ENCODE measurements at places on chromosomes 13 and 19.

DNA sequence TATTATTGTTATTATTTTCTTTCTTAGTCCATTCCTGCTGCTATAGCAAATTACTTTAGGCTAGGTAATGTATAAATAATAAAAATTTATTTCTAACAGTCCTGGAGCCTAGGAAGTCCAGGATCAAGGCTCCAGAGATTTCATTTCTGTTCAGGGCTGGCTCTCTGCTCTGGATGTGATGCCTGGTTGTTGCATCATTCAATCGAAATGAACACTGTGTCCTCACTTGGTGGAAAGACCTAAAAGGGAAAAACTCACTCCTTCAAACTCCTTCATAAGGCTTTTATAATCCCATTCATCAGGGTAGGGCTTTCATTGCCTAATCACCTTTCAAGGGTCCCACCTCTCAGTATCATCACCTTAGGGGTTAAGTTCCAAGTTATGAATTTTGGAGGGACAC lies 395.0 kb downstream of the EFNB2 start:
- no peak for DNase-seq

GRCh38 chr19:41300555-41300954 lies 9.4 kb upstream of the CCDC97 start:
- no peak for DNase-seq

DNA sequence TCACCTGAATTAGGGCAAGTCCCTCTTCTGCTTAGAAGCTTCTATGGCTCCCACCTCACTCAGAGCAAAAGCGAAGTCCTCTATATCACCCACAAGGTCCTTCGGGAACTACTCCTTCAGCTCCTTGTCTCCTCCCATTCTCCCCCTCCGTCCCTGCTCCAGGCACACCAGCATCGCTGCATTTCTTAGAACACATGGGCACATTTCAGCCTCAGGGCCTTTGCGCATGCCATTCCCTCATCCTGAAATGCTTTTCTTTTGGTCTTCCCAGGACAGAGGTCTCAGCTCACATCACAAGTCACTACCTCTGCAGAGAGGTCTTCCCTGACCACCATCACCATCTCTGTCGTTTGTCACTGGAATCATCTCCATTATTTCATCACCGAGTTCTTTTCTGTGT lies 4.0 kb downstream of the S1PR5 start:
- no peak for DNase-seq

GRCh38 chr13:100128373-100128772 lies 39.5 kb downstream of the PCCA start:
- DNase-seq, result no peak

- DNase-seq, result no peak
Measured at GRCh38 chr13:85512421-85512820, 286.8 kb downstream of the SLITRK6 start.

DNA sequence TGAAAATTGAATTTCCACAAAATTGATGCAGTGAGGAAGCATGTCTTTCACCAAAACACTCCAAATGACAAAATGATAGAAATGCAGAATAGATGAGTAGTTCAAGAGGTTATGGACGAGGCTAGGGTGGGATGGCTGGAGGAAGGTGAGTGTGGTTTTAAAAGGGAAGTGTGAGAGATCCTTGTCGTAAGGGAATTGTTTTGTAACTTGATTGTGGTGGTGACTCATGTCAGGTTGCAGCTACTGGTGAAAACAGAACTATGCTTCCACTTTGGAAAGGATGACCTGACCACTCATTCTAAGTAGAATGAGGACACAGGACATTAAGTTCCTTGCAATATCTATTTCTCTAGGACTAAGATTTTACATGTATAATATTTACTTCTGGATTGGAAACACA lies 345.7 kb downstream of the MTUS2 start:
- no peak for DNase-seq

DNA sequence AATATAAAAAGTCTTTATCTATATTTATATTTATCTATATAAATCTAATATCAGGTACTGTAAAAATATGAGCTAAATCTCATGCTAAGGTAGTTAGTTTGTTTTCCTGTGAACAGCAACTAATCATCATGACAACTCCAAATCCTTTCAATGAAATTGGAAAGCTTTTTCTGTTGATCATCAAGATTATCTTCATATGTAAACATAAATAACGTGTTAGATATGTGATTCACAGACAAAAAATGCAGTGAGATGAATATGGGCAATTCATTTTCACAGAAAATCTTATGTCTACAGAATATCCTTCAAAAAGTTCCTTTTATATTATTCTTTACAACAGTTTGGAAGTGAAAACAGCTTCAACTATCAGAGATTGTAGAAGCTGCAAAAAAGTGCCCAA lies 41.7 kb upstream of the EEF1AKMT1 start:
- DNase-seq, result no peak

GRCh38 chr13:39542361-39542760 lies 60.6 kb downstream of the LHFPL6 start:
- DNase-seq, result no peak

DNA sequence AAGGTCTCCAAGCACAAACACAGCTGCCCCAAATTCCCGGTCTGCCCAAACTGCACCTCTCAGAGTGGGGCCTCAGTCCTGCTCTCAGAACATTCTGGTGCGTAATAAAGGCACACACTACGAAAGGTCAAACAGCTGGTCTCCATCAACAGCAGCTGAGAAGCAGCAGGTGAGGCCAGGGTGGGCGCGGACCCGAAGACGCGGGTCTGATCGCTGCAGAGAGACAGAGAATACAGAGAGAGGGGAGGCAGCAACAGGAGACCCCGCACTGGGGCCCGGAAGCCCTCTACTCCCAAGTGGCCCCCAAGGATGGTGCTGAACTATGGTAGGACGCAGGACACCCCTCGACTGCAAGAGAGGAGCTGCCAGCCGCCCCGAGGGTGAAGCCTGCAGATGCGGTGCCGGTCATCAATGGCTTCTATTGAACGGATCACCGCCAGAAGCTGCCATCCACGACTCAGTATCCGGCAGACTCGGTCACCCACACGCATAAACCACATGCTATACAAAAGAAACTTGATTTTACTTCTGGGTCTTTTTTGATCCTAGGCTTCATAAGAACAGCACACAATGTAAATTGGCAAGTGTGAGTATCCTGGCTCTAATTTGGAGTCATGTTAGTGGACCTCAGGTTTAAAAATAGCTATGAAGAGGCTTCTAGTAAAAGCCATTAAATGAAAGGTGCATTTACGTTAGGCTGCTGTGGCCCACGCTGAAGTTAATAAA lies 33.4 kb downstream of the STK24 start:
- DNase-seq, result no peak

- no peak for DNase-seq
Measured at GRCh38 chr13:113076681-113077401, 28.8 kb upstream of the F7 start.

DNA sequence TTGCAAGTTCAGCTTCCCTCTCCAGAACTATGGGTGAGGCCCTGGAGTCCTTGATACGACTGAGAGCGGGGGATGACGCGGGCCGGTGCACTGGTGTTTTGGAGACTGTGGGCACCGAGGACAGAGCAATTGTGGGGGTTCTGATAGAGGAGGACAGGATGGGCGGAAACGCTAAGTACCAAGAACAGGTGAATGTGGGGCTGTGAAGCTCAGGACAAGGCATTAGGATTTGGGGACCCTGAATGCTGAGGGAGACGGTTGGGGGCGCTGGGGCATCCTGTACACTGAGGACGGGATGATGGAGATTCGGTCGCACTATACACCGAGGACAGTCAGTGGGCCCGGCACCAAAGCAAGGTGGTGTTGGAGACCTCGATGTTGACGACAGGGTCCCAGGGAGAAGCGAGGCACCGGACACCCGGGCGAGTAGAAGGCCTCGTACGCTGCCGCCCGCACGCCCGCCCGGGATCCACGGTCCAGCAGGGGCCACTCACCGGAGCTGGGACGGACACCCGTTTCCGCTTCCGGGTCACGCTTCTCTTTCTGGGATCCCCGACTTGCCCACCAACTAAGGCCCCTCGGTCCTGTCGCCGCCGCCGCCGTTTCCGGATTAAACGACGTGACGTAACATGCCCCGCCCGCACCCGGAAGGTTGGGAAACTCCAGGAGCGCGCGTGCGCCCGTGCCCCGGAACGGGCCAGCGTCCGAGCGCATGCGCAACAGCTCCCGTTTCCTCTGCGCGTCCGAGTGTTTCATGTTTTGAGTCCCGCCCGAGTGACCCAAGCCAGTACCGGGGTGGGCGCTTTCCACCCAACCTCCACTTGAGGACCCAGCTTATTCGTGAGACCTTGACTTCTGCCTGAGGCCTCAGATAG lies at the start of gene CHMP2A:
TSS of gene CHMP2A (minus strand) at position 612 of the 875 bp plus-strand sequence. CDS start 893 bp downstream, outside the sequence.
- DNase-seq, result no peak

- no peak for DNase-seq
Measured at GRCh38 chr19:8642561-8642960, 12.1 kb downstream of the NFILZ start.

DNA sequence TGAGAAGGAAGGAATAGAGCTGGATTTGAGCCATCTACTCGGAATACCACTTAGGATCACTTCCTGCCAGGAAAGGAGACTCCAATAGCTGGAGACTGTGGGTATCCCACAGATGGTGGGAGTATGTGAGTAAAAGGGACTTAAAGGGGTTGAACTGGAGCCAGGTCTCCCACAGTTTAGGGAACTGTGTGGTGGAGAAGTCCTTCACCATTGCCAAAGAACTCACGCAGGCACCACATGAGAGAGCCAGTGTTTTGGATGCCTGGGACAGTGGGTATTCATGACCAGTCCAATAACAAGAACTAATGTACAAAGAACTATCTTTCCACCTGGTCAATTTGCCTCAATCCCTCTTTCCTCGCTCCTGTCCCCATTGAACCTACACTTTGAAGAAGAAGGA lies 24.4 kb upstream of the MYCBP2 start:
- DNase-seq, result no peak

GRCh38 chr13:44969551-44970484 lies 19.5 kb downstream of the NUFIP1 start:
- peak; percentile 27 for DNase-seq

DNA sequence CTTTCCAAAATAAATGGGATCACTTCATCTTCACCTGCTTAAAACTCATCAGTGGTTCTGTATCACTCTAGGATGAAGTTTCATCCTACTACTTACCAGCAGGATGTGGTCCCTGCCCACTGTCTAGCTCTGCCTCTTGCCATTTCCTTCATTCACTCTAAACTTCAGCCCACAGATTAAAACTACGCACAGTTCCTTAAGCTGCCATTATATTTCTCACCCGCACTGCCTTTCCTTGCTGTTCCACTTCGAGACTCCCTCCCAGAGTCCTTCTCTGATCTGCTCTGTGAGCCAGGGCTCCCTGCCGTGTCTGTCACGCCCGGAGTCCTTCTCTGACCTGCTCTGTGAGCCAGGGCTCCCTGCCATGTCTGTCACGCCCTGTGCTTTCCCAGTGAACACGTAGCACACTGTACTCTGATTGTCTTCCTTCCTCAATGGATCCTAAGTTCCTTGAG lies 52.0 kb upstream of the NPAS1 start:
- DNase-seq, result no peak

- no peak for DNase-seq
Measured at GRCh38 chr13:40818926-40819325, 29.5 kb downstream of the SLC25A15 start.

- no peak for DNase-seq
Measured at GRCh38 chr13:48720621-48721020, 66.9 kb downstream of the CYSLTR2 start.

DNA sequence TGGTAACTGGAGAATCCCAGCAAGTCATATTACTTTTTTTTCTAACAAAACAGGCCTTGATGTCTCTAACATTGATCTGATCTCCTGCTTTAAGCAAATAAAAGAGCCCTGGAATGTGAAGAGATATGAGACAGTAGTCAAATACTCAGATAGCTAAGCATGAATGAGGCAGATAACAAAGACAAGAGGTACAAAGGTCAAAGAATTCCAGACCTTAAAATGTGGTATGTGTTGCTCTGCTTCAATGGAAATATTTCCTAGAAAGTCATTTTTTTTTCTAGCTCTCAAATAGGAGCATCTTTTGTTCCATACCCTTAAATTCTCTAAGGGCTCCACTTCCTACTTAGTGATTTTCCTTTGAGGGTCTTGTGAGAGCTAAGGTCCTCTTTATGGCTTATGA lies 54.6 kb downstream of the ZNF254 start:
- DNase-seq, result no peak

- DNase-seq, result no peak
Measured at GRCh38 chr13:51902776-51903175, 41.0 kb downstream of the CCDC70 start.

GRCh38 chr13:66313413-66313812 lies 916.7 kb downstream of the PCDH9 start:
- no peak for DNase-seq

- DNase-seq, result no peak
Measured at GRCh38 chr13:25241007-25241406, 46.3 kb downstream of the MTMR6 start.
